ENCODE measurements at places on chromosomes 3 and 15.

GRCh38 chr3:128781164-128781563 is 55.2 kb downstream of the RAB7A start:
- no peak for DNase-seq

DNA sequence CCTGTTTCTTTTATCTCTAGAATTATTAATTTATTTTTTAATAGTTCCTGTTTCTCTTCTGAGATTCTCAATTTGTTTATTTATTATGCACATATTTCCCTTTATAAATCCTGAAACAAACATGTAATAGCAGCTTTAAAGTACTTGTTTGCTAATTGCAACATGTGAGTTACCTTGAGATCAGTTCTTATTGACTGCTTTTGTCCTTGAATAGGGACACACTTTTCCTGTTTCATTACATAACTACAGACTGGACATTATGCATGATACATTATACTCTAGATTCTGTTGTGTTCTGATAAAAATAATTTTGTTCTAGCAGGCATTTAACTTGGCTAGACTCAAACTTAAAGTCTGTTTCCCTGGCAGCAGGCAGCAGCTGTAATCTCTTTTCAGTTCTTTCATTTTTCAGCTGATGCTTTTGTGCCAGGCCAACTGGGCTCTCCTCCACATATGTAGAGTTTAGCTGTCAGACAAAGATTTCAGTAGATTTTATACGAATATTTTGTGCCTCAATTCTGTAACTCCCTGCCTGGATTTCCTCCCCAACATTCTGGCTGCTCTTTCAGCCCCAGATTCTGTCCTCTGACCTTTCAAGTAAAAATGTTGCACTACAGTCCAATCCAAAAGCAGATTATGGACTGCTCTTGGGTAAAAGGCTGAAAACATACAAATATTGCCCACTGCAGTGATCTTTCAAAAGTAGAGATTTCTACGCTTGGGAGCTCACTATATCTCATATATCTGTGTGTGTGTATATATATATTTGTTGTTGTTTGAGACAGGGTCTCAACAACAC is 41.9 kb downstream of the PCOLCE2 start:
- no peak for DNase-seq

- DNase-seq: no peak
These were observed 143.3 kb upstream of the RBMS3 start for GRCh38 chr3:29137601-29138000.

GRCh38 chr15:92663250-92663951 is 7.8 kb upstream of the FAM174B start:
- no peak for DNase-seq
